ENCODE measurements at places on chromosomes 4 and X.

DNA sequence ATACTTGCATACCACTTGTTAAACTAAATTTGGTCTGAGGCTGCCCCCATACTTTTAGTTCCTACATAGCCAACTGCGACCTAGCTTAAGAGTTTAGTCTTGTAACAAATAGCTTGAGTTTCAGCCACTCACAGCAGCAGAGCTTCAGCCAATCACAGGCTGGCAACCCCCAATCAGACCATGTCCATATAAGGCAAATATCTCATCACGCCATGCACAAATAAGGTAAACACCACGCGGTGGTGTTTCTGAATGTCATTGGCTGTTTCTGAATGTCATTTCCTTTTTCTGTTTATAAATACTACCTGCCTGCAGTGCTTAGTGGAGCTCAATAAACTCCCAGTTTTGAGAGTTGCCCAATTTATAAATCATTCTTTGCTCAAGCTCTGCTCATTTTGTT lies 143.1 kb upstream of the MAD2L1 start:
- DNase-seq, result no peak

DNA sequence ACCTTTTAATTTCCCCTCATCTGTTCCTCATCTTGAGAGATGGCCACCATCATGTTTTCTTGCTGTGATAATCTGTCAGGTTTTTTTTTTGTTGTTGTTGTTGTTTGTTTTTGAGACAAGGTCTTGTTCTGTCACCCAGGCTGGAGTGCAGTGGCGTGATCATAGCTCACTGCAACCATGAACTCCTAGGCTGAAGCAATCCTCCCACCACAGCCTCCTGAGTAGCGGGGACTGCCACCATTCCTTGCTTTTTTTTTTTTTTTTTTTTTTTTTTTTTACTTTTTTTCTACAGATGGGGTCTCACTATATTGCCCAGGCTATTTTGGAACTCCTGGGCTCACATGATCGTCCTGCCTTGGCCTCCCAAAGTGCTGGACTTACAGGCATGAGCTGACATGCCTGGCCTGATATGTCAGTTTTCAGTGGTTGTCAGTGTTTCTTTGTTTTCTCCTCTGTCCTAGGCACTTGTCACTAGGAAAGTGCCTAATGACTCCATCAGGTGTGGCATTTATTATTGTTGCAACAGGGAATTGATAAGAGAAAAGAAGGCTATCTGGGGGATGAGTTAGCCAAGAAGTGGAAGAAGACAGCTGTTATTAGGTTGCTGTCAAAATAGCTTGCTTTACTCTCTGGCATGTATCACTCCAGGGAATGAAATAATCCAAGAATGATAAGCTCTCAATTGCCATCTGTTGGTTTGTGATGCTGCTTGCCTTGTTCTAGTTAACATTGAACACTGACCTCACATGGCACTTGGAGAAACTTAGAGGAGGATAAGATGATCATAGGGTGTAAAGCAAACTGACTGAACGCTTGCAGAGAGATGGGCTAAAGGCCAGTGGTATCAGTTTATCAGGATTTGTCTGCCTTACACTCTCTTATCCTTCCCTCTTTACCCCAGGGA lies 41.7 kb downstream of the TMEM164 start:
- no peak for DNase-seq

DNA sequence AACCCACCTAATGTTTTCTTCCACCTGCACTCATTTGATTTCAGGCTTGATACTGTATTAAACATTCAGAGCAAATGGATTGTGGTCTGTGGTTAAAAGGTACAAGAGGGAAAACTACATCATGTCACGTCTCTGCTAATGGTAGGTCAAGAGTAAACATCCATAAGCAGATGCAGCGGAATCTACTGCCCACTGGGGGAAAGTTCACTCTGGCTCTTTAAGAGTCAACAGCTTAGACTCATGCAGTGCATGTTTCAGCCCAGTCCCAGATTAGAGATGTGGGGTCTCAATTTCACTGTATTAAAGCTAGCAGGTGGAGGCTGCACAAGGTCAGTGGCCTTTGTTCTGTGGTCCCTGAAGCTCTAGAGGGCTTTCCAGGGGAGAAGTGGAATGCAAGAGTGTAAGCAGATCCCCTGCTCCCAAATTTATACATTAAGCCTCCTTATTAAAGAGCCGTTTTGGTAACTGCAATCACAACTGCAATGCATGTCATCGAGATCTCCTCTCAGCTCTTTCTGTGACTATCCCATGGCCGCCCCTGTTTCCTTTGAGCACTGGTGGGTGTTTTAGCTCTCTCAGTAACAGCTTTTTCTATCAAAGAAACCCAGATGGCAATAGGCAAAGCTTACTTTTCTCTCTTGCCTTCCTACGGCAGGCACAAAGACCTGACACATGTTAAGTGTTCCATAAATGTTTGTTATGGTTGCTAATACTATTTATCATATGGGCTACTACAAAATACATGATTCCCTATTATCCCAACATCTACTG lies 53.4 kb downstream of the LDB2 start:
- no peak for DNase-seq

GRCh38 chrX:71936632-71937031 lies 26.0 kb downstream of the NHSL2 start:
- DNase-seq, result no peak

DNA sequence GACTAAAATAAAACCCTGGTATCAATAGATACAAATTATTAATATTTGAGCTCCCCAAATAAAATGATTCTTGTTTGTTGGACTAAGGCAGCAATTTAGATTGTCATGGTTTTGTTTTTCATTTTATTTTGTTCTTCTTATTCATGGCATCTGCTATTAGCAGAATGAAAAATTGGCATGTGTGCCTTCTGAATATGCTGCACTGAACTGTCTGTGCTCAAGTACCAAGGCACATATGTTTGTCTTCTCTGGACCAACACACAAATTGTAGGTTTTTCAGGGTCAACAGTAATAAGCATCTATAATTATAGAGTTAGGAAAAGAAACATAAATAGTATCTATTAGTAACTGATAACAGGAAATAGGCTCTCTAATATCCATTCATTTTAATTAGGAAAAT lies 121.1 kb downstream of the BANK1 start:
- DNase-seq, result no peak

- DNase-seq, result no peak
These were observed 19.6 kb downstream of the ATP2B3 start for GRCh38 chrX:153537080-153537479.

DNA sequence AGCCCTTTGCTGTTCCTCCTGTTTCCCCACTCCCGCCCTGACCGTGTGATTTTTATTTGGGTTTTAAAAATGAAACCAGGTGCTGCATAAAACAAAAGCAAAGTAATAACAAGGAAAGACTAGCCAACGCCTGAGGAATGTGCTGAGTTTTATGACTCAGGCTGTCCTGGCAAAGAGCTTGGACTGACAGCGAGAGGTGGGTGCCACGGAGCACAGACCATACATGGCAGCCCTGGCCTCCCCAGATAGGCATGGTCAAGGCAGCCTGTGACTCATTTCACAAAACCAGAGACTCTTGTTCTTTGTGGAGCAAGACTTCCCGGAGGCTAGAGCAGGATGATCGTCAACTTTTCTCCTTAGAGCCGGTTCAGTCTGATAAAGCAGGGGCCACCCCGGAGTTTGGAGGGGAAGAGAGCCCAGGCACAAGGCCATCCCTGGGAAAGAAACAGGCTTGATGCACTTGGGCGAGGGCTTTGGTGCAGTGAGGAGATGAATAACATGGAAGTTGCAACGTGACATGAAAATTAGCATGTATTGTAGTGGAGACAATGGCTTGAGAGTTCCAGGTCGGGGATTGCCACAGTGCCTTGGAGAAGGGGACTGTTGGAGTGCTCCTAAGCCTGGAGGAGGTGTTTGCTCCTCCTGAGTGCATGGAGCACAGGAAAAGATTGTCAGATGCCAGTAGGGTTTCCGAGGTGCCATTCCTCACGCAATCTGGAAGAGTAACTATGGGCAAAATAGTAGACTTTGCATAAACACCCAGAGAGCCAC lies 54.8 kb downstream of the C4orf51 start:
- no peak for DNase-seq

- DNase-seq, result no peak
These were observed 379.9 kb downstream of the ADAM29 start for GRCh38 chr4:175297965-175298565.

DNA sequence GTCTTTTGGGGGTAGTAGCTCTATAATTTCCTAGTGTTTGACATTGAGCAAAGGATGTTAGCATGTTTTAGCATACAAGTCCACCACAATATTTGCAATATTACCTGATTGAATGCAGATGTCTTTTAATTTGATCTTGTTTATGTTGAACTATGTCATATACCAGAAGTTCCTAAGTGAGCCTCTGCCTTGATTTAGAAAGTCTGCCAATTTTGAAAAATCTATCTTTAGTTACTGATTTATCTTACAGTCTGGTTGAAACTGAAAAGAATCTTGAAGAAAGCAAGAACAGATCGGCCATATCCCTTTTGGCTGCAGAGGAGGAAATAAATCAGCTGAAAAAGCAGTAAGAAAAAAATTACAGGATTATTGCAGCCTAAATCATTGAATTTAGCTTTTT lies 18.5 kb downstream of the SPATA18 start:
- no peak for DNase-seq

GRCh38 chrX:49079489-49080428 lies at the start of gene WDR45:
Gene WDR45 (minus strand): TSS chrX:49079887. CDS start chrX:49078095, 1,792 bp downstream.
- peak; percentile 32 for DNase-seq

DNA sequence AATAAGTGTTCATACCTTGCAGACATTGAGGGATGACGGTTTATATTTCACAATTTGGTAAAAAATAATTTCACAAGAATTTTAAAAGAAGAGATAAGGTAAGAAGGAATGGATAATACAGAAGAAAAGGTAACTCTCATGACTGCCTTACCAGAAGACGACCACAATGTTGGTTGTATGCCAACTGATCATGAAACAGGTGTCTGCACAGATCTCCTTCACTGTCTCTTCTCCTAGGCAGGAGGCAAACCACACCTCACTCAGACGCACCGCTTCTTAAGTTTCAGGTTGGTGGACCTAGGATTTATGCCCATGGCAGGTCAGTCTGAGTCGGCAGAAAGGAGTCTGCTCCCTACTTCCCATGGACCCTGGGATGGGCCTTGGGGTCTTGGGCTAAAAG lies 177.2 kb downstream of the VSIG4 start:
- no peak for DNase-seq

- no peak for DNase-seq
These were observed 1525.7 kb upstream of the TENM3 start for GRCh38 chr4:180717451-180718033.

DNA sequence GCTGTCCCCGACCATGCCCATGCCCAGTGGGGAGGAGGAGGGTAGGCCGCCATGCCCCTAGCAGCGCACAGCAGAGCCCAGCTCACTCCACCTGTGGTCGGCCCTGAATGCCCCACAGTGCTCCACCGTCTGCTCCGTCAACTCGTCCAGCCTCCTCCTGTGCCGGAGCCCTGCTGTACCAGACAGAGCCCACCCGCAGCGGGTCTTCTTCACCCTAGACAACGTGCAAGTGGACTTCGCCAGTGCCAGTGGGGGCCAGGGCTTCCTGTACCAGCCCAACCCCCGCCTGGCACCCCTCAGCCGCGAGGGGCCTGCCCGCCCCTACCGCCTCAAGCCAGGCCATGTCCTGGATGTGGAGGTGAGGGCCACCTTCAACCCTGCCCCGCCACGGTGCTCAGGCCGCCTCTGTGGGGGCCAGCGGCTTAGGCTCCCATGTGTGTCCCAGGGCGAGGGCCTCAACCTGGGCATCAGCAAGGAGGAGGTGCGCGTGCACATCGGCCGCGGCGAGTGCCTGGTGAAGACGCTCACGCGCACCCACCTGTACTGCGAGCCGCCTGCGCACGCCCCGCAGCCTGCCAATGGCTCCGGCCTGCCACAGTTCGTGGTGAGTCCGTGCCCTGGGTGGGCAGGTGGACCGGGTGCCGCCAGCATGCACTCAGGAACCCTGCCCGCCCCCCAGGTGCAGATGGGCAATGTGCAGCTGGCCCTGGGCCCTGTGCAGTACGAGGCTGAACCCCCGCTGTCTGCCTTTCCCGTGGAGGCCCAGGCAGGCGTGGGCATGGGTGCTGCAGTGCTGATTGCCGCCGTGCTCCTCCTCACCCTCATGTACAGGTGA lies 6.9 kb upstream of the SRPK3 start:
- DNase-seq, result no peak
